ENCODE measurements at places on chromosomes 5 and 9. TPM values are rescaled to one million over a fixed set of nuclear protein-coding genes. Genes with fewer than 3 reads are reported as not detected.

DNA sequence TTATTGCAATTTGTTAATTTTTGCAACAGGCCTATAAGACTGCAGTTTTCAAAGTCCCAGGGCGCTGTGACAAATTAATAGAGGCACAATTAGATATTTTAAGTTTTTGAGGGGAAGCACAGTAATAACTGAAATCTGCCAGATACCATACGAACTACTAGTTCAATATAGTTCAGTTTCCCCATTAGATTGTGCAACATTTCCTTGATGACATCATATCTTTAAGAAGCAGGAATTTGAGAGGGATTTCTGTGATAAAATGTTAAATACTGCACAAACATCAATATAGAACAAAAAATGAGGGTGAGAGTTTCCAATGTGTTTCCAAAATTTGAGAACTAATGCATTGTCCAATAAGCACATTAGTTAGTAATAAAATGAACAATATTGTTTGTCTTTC is 56.7 kb upstream of the GRIN3A start:
- no peaks in the 10 kb centered on the region for H3K27me3 ChIP-seq
- no peaks in the 10 kb centered on the region for H3K4me1 ChIP-seq
- no peak overlapping the region for H3K27ac ChIP-seq
- no peaks in the 10 kb centered on the region for H3K36me3 ChIP-seq
- H3K4me3 ChIP-seq: no peak overlapping the region
- DNase-seq: no peak

- H3K4me1 ChIP-seq: no peaks in the 10 kb centered on the region
- H3K4me3 ChIP-seq: no peak overlapping the region
- no peaks in the 10 kb centered on the region for H3K27me3 ChIP-seq
- peak overlapping the region; percentile 6 for H3K27ac ChIP-seq
- H3K36me3 ChIP-seq: no peaks in the 10 kb centered on the region
Measured at GRCh38 chr5:54460181-54460919, 4.9 kb downstream of the HSPB3 start.

DNA sequence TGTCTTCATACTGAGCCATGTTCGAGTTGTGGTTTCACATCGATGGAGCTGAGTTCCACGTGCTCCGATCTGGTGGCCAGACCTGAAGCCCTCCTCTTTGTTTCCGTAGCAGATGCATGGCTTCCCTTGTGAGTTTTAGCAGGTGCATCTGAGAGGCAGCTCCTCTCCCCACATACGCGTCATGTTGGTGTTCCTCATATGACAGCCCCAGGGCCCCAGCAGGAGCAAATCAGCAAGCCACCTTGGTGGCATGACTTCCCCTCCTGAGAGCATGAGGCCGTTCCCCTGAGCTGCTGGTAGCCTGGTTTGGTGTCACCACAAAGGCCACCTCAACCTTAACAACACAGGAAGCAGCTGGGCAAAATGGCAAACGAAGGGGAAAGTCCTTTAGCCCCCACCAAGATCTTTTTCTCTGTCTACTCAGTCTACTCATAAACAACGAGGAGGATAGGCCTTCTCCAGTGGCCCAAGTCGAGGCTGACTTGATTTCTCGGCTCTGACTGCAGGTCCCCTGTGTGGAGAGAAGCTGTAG is 5.9 kb downstream of the CYFIP2 start:
- peak overlapping the region; percentile 57 for H3K27ac ChIP-seq
- peak; percentile 95 for DNase-seq
- no peaks in the 10 kb centered on the region for H3K36me3 ChIP-seq
- H3K27me3 ChIP-seq: no peaks in the 10 kb centered on the region
- H3K4me1 ChIP-seq: peaks cover 94% of the 10 kb centered on the region
- H3K4me3 ChIP-seq: peak overlapping the region; percentile 33

DNA sequence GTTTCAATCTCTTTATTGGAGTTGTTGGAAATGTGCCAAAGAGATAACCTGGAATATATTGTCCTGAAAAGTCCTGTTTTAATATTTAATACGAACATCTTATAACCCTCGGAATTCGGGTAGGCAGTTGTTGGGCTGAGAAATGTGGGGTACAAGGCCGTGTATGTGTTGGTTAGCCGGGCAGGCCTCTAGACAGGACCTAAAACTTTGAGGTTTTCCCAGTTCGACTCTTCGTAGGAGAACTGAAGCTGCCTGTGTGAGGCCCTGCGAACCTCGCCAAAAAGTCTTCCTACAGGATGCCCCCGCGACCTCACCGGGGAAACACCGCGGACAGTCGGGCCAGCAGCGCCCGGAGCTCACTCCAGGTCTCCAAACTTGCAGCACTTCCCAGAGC is 583 bp upstream of the TJP2 start:
- H3K27me3 ChIP-seq: peaks cover 8% of the 10 kb centered on the region
- no peaks in the 10 kb centered on the region for H3K36me3 ChIP-seq
- peaks cover 22% of the 10 kb centered on the region for H3K4me1 ChIP-seq
- DNase-seq: no peak
- H3K27ac ChIP-seq: peak overlapping the region; percentile 44

DNA sequence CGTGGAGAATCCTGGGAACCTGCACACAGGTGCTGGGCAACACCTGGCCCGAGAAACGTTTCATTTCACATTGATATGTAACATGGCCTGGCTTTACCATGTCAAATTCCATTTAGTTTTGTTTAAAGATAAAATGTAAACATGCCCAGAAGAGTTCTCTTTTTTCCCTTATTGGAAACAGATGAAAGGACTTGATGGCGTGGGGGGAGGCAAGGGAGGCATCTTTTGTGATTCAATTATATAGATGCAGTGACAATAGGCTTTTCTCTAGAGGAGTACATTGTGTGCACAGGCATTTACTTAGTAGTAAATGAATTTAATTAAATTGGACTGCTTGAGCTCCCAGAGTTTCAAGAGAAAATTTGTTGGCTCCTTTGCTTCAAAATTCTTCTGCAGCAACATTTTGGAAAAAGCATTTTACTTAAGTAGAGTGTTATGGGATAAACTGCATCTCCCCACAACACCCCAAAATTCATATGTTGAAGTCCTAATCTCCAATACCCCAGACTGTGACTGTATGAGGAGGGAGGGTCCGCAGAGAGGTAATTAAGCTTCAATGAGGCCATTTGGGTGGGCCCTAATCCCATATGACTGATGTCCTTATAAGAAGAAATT is 254.3 kb upstream of the NFIL3 start:
- no peaks in the 10 kb centered on the region for H3K36me3 ChIP-seq
- no peak overlapping the region for H3K4me3 ChIP-seq
- H3K27ac ChIP-seq: no peak overlapping the region
- H3K27me3 ChIP-seq: peaks cover 4% of the 10 kb centered on the region

DNA sequence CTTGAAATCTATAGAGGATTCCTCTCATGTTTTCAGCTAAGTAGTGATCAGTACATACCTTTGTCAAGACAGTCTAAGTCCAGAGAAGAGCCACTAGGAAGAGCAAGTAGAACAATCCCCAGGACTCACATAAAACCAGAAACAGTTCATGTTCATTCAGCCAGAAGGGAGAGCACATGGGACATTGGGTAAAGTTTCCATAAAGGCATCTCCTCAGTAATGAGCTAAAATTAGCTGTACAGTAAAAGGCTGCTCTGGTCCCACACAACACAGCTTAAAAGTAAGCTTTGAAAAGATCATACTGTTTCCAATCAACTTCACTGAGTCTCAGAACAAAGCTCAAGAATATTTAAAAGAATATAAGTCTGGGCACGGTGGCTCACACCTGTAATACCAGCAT is 32.4 kb downstream of the HOMER1 start:
- DNase-seq: no peak
- H3K27me3 ChIP-seq: no peaks in the 10 kb centered on the region
- no peak overlapping the region for H3K4me3 ChIP-seq
- no peaks in the 10 kb centered on the region for H3K4me1 ChIP-seq
- H3K27ac ChIP-seq: no peak overlapping the region

GRCh38 chr5:93588352-93589151 is 5.5 kb downstream of the NR2F1 start:
- DNase-seq: no peak
- peaks cover 42% of the 10 kb centered on the region for H3K27me3 ChIP-seq
- no peaks in the 10 kb centered on the region for H3K36me3 ChIP-seq
- H3K4me3 ChIP-seq: no peak overlapping the region
- H3K27ac ChIP-seq: no peak overlapping the region
- peaks cover 3% of the 10 kb centered on the region for H3K4me1 ChIP-seq

DNA sequence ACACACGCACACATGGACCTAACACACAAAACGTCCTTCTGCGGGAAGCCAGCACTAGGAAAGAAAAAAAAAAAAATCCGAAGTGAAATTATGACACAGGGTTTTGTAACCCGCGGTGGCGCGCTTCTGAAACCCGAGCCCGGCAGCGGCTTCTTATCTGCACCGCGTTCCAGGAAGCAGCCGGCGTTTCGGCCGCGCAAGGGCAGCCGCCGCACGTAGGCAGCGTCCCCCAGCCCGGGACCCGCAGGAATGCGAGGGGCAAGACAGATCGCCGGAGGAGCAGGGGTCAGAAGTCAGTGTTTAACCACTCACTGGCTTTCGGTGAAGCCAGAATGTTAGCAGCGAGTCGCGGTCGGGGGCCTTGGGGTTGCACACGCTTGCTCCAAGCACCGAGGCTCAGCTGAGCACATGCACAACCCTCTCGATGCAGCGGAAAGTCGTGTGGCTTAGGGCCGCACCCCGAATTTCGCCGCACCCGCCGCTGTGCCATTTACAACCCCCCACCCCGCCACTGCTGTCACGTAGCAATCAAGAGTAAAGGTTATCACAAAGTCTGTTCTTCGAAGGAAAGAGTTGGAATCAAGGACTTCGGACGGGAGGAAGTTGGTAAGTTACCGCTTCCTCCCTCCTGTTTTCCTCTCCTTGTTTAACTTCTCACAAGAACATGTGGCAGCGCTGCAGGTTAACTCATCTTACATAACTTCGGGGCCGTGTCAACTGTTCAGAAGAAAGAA is 167.9 kb downstream of the AUH start:
- H3K27me3 ChIP-seq: no peaks in the 10 kb centered on the region
- peak overlapping the region; percentile 82 for H3K27ac ChIP-seq
- DNase-seq: peak; percentile 33
- H3K4me3 ChIP-seq: peak overlapping the region; percentile 74

DNA sequence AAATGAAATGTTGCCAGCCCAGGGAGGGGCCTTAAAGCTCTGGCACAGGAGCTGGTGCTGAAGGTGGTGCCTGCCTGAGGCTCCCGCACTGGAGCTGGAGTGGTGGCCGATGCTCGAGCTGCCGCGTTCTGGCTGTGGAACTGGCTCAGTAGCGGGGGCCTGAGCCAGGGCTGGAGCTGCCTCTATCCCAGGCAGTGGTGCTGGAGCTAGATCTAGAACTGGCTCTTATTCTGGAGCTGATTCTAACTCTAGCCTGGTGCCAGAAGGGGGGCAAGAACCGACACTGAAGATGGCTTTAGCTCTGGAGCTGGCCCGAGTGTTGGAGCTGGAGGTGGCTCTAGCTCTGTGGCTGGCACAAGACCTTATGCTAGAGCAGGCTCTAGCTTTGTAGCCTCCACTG is 19.2 kb downstream of the OBP2B start:
- H3K4me1 ChIP-seq: peaks cover 10% of the 10 kb centered on the region
- DNase-seq: no peak
- H3K36me3 ChIP-seq: no peaks in the 10 kb centered on the region
- H3K27me3 ChIP-seq: no peaks in the 10 kb centered on the region
- H3K27ac ChIP-seq: no peak overlapping the region

DNA sequence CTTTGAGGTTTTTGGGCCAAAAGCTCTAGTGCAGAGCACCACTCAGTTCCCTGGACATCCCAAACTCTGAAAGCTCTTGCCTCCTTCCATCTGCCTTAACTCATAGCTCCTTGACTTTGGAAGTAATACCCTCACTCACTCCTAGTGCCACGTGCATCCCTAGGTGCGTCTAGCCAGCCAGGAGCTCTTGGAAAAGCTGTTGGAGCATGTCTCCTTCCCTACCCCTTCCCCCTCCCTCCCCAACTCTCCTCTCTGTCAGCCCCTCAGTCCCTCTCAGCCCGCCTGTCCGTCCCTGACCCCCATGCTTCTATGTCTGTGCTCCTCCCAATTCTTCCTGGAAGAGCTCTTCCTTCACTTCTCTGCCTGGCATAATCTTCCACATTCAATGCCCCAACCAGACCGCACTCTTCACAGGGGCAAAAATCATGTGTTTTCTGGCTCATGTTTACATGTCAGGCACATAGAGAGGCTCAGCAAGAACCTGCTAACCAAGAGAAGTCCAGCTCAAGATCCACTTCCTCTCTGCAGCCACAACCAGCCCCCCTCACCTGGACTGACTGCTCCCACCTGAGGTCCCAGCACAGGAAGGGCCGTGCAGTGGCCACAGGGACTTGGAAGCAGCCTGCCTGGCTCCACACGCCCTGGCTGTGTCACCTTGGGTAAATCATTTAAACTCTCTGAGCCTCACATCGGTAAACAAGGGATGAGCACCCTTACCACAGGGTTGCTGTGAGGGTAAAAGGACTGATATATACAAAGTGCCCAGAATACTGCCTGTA is 58.4 kb downstream of the WHRN start:
- no peak for DNase-seq
- no peaks in the 10 kb centered on the region for H3K36me3 ChIP-seq
- H3K4me1 ChIP-seq: peaks cover 9% of the 10 kb centered on the region
- no peak overlapping the region for H3K4me3 ChIP-seq

- DNase-seq: peak; percentile 25
- H3K4me3 ChIP-seq: peak overlapping the region; percentile 61
- no peaks in the 10 kb centered on the region for H3K36me3 ChIP-seq
- peak overlapping the region; percentile 82 for H3K27ac ChIP-seq
- H3K27me3 ChIP-seq: no peaks in the 10 kb centered on the region
- peaks cover 49% of the 10 kb centered on the region for H3K4me1 ChIP-seq
Measured at GRCh38 chr9:35114840-35115628, 628 bp downstream of the ATOSB start.

- peak; percentile 40 for DNase-seq
- H3K4me1 ChIP-seq: peaks cover 34% of the 10 kb centered on the region
- H3K36me3 ChIP-seq: no peaks in the 10 kb centered on the region
- no peak overlapping the region for H3K4me3 ChIP-seq
Measured at GRCh38 chr5:40378396-40379177, 301.1 kb upstream of the PTGER4 start.

- H3K36me3 ChIP-seq: no peaks in the 10 kb centered on the region
- H3K27me3 ChIP-seq: no peaks in the 10 kb centered on the region
- H3K4me3 ChIP-seq: no peak overlapping the region
- H3K27ac ChIP-seq: no peak overlapping the region
- H3K4me1 ChIP-seq: no peaks in the 10 kb centered on the region
- no peak for DNase-seq
Measured at GRCh38 chr5:90949469-90950358, 391.1 kb downstream of the ADGRV1 start.

DNA sequence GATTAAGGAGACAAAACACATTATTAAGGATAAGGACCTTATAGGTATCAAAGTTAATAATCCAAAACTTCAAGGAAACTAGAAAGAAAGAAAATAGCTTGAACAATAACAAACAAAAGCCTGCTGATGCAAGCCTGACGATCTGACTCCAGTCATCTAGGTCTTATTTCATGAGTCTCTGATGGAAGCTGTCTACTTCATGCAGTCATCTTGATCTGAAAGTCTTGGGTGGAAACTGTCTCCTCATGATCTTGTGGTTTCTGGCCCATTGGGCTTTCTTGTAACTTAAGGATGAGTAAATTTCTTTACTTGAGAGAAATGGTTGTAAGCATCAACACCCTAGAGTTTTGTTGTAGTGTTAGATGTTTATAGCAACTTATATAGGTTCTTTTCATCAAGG is 20.6 kb upstream of the PSIP1 start:
- H3K4me3 ChIP-seq: no peak overlapping the region
- DNase-seq: no peak
- H3K36me3 ChIP-seq: no peaks in the 10 kb centered on the region
- no peaks in the 10 kb centered on the region for H3K27me3 ChIP-seq

The TRIM36 gene
- total RNA-seq: 0.58 TPM

The ARHGEF39 gene
- total RNA-seq: 10.7 TPM

The SNCAIP gene
- not detected for total RNA-seq

The ODF2 gene
- total RNA-seq: 65.0 TPM

The GLDC gene
- 3.1 TPM for total RNA-seq

The HNRNPH1 gene
- 961 TPM for total RNA-seq

The PDE6A gene
- not detected for total RNA-seq

The MYOT gene
- total RNA-seq: not detected

The IL3 gene
- total RNA-seq: 71.9 TPM

The ADAMTSL2 gene
- total RNA-seq: not detected

The PRSS3 gene
- 0.72 TPM for total RNA-seq
